ENCODE measurements at places on chromosomes 2 and 18. TPM values are rescaled to one million over a fixed set of nuclear protein-coding genes. Genes with fewer than 3 reads are reported as not detected.
A peak's percentile ranks its signal among the peaks of the same experiment; 100 is the strongest.

- peak; percentile 27 for DNase-seq
- H3K27me3 ChIP-seq = no peaks in the 10 kb centered on the region
- H3K27ac ChIP-seq = no peak overlapping the region
- H3K4me3 ChIP-seq = no peak overlapping the region
- no peaks in the 10 kb centered on the region for H3K36me3 ChIP-seq
Measured at GRCh38 chr2:127034883-127035611, 71.9 kb downstream of the BIN1 start.

SERPINB4 gene
- 0.26 TPM for total RNA-seq

GRCh38 chr2:152499896-152500735 lies 165.1 kb downstream of the FMNL2 start:
- no peaks in the 10 kb centered on the region for H3K27me3 ChIP-seq
- H3K4me1 ChIP-seq = peaks cover 23% of the 10 kb centered on the region

DNA sequence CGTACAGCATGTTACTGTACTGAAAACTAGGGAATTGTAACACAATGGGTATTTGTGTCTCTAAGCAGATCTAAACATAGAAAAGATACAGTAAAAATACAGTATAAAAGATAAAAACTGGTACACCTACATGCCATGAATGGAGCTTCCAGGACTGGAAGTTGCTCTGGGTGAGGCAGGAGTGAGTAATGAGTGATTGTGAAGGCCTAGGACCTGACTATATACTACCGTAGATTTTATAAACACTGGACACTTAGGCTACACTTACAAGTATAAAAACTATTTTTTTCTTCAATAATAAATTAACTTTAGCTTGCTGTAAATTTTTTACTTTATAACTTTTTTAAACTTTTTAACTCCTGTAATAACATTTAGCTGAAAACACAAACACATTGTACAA lies 324.4 kb upstream of the TNP1 start:
- no peaks in the 10 kb centered on the region for H3K27me3 ChIP-seq
- no peak overlapping the region for H3K4me3 ChIP-seq
- H3K27ac ChIP-seq = no peak overlapping the region
- H3K36me3 ChIP-seq = no peaks in the 10 kb centered on the region

TUBA4B gene
- total RNA-seq = not detected

ALPP gene
- 0.45 TPM for total RNA-seq

FBXO48 gene
- total RNA-seq = 0.60 TPM

PKDCC gene
- 60.1 TPM for total RNA-seq

GRCh38 chr2:133489641-133490410 lies 78.4 kb downstream of the NCKAP5 start:
- DNase-seq = no peak
- H3K27ac ChIP-seq = no peak overlapping the region
- peaks cover 13% of the 10 kb centered on the region for H3K4me1 ChIP-seq
- no peak overlapping the region for H3K4me3 ChIP-seq
- H3K27me3 ChIP-seq = no peaks in the 10 kb centered on the region
